ENCODE measurements at places on chromosomes 1 and 21. TPM values are rescaled to one million over a fixed set of nuclear protein-coding genes. Genes with fewer than 3 reads are reported as not detected.

DNA sequence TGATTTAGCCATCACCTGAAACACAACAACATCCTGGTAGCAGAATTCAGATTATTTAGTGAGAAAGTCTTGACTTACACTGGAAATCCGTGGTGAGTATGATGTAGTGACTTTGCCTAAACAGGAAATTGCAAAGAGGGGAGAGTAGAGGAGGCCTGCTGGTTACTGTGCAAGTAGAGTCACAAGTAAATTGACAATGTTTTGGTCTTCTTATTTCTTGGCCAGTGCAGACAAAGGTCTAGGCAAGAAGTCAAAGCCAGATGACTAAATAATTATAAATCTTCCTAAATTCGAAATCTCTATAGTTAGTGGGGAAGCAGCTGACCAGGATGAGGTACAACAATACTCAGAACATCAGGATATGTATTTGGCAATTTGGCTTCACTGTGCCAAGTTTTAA lies 159.5 kb upstream of the KCTD3 start:
- no peak for DNase-seq

- DNase-seq = no peak
These were observed 206.6 kb downstream of the URB2 start for GRCh38 chr1:229832695-229833094.

DNA sequence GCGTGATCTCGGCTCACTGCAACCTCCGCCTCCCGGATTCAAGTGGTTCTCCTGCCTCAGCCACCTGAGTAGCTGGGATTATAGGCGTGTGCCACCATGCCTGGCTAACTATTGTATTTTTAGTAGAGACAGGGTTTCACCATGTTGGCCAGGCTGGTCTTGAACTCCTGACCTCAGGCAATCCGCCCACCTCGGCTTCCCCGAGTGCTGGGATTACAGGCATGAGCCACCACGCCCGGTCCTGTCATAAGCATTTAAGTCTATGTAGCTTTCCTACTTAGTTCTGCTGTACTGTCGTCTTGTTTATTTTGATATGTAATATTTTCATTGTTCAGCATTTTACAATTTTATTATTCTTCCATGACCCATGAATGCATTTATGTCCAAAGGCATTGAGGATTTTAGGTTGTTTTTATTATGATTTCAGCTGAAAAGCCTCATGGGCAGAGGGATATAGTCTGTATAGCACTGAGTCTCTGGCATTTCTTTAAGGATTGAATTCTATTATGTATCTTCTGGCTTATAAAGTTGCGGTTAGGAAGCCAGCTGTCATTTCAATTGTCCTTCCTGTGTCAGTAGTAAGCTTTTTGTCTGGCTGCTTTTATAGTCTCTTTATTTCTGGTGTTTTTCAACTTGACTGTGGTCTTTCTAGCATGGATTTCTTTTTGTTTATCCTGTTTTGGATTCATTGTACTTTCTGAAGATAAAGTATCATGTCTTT lies 9.2 kb downstream of the AGPAT3 start:
- no peak for DNase-seq

DNA sequence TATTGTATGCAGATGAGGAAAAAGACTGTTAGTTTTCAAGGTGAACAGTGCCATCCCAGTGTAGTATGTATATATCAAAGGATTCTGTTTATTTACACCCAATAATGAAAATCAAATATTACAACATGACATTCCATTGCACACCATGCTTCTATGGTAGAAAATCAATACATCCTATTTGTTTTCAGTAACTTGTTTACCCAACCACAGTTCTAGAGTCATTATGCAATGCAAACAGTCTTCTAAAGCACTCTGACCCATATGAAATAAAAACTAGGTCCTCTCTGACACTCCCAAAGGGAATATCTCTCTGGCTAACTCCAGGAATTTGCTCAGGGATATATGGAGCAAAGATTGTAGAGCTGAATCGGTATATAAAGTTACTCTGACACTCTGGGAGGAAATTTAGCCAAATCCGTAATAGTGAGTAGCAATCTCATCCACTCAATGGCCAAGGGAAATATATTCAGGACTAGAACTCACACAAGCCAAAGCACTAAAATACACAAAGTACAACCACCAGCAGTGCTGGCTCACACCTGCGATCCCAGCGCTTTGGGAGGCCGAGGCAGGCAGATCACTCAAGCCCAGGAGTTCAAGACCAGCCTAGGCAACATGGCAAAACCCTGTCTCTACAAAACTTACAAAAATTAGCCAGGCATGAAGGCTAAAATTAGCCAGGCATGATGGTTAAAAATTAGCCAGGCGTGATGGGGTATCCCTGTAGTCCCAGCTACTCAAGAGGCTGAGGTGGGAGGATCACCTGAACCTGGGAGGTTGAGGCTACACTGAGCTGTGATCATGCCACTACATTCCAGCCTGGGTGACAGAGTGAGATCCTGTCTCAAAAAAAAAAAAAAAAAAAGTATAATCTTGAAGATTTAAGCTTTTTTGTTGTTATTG lies 75.2 kb downstream of the RERE start:
- no peak for DNase-seq

DNA sequence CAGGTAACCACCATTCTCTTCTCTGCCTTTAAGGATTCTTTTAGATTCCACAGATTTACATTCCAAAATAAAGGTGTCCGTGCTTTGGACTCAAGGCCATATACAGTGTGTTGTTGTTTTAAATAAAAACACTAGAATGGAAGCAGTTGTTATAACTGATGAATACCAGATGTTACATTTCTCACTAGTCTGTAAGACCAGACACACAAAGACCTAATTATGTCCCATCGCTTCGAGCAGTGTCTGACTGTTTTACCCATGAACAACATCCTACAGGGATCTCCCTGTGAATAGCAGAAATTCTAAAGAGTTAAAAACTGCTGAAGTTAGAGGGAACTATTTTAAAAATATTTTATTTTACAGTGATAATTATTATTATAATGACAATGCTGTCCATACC lies 574.7 kb upstream of the ZP4 start:
- DNase-seq = no peak

Gene PGLYRP3
- total RNA-seq = not detected

All from urinary bladder (tissue), 4 donors.